ENCODE measurements at places on chromosomes 5 and 9.
A peak's percentile ranks its signal among the peaks of the same experiment; 100 is the strongest.

DNA sequence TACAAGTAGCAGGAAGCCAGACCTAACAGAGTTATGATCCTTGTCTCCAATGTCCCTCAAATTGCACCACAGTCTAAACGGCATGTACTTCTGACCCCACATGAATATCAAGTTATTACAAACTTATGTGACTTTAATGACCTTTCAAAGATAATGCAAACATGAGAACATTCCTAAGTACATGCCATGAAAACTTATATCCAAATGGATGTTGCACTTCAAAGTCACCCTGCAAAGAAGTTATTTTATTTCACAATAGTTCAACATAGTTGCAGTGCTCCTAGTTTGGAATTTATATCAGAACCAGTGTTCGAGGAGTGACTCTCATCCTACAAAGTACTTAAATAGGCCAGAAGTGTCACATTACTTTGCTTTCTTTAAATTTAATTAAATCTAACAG is 41.2 kb upstream of the ITGA1 start:
- no peak for DNase-seq

GRCh38 chr5:14706615-14707021 is 42.1 kb downstream of the OTULIN start:
- no peak for DNase-seq

- no peak for DNase-seq
These were observed 2.9 kb downstream of the DNAJB5 start for GRCh38 chr9:34992376-34992951.

GRCh38 chr5:169804861-169805260 is 167.8 kb downstream of the DOCK2 start:
- no peak for DNase-seq

DNA sequence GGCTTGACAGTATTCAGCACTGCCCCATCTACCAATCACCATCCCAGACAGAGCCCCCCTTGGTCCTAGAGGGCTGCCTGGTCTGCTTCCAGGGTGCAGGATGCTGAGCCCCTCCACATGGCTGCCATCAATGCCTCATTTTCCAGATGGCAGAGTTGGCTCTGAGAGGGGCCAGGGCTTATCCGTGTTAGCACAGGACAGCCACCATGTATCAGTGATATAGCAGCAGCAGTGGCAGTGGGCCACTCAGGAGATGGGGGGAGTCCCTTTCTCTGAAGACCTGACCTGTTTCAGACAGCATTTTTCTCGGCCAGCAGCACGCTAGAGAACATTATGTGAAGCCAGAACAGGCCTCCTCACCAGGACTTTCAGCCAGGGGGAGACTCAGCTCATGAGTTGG is 1.6 kb upstream of the SMIM32 start:
- DNase-seq = no peak

- DNase-seq = no peak
These were observed 1035.7 kb upstream of the NUDT12 start for GRCh38 chr5:104598285-104598684.

DNA sequence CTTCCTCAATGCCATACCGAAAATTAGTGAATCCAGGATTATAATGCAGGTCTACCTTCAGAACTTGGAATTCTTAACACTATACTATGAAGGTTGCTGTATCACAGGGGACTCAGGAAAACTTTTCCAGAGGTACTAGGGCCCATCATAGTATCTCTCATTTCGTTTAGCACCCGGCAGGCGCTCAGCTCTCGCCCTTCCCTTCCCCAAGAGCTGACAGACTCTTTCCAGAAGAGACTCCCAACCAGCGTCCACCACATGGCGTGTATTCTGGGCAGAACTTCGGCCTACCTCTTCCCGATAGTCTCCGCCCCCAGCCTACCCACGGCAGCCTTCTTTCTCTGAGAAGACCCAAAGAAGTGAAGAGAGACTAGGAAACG is 271 bp downstream of the NOL8 start:
- DNase-seq = peak; percentile 12

GRCh38 chr5:142726188-142726731 is 40.4 kb upstream of the FGF1 start:
- DNase-seq = no peak

DNA sequence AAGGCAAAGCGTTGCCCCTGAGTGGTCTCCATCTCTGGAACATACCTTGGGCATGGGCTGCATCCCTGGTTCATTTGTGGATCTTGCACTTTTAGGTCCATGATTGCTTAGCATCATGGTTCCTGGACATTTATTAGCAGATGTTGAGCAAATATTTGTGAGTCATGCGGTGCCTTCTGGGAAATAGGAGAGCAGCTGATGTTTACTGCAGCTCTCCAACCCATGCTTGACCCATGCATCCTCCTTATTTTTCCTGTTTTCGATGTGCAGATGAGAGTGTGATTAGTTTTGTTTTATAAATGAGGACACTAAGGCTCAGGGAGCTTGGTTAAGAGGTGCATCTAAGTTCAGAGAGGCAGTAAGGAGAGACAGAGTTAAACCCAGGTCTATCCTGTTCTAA is 253.7 kb downstream of the ICE1 start:
- no peak for DNase-seq

All from 8988T (cell line).